ENCODE measurements at places on chromosomes 11 and 22.

DNA sequence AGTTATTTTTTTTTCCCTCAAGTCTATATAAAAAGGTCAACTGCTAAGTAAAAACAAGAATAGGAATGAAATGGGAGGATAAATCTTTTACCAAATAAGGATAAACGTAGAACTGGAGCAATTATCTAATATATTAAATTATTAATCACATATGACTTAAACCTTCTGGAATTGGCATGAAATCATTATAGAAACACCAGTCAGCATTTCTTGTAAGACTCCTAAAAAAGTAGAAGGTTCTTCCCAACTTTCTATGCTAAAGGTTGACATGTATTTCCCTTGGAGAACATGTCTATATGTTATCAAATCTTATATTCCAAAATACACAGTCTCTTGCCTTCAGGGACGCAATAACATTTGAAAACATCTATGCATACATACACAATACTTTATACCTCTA lies 143.2 kb downstream of the SBF2 start:
- DNase-seq = no peak

- DNase-seq = no peak
These were observed 3.6 kb downstream of the SIPA1 start for GRCh38 chr11:65641297-65642013.

DNA sequence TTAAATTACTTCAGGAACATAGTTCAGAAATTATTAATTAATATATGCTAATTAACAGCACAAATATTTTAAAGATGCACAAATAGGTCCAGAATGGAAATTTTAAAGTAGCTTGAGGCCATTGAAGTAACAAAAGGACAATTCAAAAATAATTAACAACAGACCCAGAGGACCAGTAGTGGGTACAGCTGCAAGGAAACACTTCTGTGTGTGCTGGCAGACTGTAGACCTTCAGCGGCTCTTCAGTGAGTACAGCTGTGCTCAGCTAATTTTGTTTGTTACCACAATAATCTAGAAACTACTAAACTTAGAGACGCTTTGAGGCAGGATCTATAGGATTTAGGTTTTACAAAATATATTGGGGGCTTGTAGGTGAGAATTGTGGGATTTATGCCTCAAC lies 103.8 kb downstream of the GRIA4 start:
- DNase-seq = no peak

GRCh38 chr11:59218319-59218718 lies 5.6 kb upstream of the MPEG1 start:
- no peak for DNase-seq
